Stimulated activated CD4-positive, alpha-beta T cell treated with anti-CD3 and anti-CD28 coated beads, Interleukin-15, amount 100 ng/mL, for 1 hour (primary cell): ENCODE measurements at places on chromosomes 1 and 21.

DNA sequence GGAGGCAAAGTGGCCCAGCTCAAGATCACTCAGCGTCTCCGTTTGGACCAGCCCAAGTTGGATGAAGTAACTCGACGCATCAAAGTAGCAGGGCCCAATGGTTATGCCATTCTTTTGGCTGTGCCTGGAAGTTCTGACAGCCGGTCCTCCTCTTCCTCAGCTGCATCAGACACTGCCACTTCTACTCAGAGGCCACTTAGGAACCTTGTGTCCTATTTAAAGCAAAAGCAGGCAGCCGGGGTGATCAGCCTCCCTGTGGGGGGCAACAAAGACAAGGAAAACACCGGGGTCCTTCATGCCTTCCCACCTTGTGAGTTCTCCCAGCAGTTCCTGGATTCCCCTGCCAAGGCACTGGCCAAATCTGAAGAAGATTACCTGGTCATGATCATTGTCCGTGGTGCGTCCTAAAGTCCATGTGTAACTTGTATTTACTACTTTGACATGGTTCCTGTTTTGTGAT is 2.7 kb downstream of the RBM15 start:
- DNase-seq: no peak

DNA sequence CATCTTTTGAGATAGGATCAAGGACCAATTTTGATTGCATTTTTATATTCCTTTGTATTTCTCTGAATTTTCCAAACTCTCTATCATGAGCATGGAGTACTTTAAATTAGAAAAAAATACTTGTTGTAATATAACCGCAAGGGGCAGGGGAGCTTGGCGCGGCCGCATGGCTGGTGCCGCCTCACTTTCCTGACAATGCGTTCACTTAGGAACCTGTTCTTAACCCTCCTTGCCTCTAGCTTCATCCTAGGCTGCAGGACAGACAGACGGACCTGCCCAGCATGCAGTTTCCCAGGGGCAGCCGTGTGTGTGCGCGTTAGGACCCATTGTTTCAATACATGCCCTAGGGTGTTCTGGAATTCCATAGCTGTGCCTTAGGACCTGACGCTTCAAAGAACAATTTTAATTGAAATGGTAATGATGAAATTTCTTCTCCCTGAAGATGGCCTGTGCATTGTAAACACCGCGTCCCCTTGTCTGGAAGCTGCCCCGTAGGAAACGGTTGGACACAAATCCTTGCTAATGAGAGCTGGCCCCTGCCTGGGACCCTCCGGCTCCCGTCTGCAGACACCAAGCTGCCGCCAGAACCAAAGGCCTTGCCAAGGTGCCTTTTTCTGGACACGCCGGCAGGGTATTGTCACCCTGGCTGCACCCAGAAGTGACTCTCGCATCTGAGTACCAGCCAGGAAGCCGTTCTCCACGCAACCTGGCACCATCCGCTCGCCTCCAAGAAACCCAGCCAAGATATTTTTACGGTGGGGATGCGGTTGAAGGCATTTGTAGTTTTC is 466.4 kb downstream of the NPHP4 start:
- DNase-seq: no peak

DNA sequence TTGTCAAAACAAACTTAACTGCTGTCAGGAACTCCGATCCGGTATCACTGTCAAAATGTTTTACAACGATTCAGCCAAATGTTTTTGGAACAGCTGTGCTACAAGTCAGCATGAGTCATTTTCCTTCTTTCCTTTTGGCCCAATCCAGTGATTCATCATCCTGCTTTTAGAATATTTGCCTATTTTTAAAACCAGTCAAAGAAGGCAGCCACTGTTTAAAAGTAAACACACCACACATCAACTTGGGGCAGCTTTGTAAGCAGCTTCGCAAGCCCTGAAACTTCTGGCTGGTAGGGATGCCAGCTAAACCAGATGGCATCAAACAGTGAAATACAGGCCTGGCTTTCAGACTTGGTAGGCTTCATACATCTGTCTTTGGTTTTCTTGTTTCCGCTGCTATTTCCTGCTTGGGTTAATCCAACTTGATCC is 14.9 kb downstream of the MAP3K7CL start:
- DNase-seq: no peak

DNA sequence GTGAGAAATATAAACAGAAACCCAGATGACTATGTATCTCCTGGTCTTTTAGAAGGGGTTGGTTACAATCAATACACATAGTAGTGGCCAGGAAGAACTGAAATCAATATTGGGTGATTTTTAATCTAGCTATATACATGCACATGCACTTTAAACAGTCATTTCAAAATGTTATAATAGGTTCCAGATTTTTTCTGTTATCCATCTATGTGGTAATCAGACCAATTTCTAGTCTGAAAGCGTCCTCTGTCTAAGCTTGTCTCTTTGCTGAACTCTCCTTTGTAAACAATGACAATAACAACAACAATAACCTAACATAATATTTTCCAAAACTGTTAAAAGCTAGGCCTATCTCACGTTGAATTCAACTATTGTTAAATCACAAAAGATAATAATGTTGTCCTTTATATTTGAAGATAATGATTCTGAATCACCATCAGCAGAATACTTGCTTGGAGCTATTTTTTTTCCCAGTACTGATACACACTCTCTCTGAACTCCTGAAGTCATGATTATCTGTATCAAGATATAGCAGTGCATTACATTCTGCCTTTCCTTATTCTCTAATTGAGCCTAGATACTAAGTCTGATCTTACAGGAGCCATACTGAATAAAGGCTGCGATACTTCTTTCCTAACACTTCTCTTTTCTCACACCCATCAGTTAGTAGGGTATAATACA is 496.8 kb upstream of the ZRANB2 start:
- DNase-seq: no peak

DNA sequence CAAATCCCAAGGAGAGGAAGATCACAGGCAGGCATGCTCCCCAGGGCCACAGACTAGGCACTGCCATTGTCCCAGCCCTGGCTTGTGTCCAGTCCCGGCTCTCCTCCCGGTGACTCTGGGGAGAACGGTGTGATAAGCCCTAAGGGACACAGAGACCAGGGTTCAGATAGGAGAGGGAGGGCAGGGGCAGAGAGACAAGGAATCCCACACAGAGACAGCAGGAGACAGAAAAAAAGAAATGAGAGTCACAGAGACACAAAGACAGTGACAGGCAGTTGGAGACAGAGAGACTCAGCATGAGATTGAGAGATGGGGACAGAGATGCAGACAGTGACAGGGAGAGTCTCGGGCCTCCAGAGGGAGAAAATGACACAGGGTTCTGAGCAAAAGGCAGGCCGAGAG is 361 bp downstream of the INSRR start:
- no peak for DNase-seq
